ENCODE measurements at places on chromosomes 4 and X.

GRCh38 chr4:84501202-84501503 lies 2.1 kb upstream of the NKX6-1 start:
- DNase-seq, result no peak

- DNase-seq, result peak; percentile 37
Observed at GRCh38 chrX:136588036-136588435, 56.0 kb downstream of the VGLL1 start.

DNA sequence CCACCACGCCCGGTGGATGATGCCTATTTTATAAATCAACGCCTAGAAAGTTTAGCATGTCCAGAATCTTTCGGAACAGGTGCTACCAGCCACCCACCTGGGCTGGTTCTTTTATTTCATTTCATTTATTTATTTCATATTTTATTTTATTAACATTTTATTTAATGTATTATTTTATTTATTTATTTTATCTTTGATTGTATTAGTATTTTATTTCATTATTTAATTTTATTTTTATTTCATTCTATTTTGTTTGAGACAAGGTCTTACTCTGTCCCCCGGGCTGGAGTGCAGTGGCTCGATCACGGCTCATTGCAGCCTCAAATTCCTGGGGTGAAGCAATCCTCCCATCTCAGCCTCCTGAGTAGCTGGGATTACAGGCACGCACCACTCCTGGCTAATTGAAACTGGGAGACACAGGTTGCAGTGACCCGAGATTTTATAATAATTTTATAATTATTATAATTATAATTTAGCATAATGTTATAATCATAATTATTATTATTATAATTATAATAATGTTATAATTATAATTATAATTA lies 187.2 kb downstream of the SHOX start:
- DNase-seq, result no peak

DNA sequence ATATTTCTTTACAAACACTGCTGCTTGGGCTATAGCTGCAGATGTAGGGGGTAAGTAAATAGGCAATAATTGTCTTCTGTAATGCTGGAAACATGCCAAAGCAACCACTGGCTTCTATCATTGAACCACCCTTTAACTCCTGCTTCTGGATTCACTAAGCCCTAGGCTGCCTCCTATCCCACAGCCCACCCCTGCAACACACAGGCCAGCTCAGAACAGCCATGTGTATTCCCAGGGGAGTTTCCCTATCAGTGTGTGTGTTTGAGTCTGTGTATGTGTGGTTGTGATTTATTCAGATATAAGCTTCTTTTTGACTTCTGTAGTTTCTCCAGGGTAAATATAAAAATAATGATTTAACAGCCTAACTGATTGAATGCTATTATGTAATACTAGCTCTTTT lies 291.3 kb downstream of the PCDH10 start:
- no peak for DNase-seq

GRCh38 chr4:106038012-106038411 lies 142.7 kb downstream of the NPNT start:
- no peak for DNase-seq

DNA sequence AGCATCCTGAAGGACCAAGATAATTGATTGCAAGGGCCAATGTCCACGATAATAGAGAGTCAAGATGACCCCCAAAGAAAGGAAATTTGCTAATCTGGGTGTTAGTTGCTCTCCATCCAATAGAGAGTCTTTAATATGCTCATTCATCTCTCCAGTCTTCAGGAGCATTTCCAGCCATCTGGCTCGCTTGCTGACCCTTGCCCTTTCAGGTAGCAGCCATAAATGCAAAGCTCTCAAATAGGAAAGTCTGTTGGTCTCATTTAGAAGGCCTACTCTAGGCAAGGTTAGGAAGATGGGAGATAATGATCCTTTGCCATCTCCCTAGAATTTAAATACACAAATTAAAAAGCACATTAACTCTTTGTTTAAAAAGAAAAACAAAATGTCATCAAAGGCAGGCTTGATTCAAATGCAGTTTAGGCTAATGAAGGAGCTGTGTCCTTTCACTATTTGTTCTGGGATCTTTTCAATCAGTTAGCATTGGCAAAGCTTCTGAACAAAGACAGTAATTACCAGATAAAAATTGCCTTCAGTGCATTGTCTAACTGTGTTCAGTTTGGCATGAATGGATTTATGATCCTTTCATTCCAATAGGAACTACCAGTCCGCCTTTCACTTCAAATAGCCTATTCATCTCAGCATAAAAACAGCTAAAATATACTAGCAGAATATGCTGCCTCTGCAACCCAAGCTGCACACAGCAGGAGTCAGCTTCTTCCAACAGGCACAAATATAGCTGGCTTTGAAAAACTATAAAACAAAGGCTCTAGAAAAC lies 49.6 kb upstream of the ATXN3L start:
- no peak for DNase-seq

DNA sequence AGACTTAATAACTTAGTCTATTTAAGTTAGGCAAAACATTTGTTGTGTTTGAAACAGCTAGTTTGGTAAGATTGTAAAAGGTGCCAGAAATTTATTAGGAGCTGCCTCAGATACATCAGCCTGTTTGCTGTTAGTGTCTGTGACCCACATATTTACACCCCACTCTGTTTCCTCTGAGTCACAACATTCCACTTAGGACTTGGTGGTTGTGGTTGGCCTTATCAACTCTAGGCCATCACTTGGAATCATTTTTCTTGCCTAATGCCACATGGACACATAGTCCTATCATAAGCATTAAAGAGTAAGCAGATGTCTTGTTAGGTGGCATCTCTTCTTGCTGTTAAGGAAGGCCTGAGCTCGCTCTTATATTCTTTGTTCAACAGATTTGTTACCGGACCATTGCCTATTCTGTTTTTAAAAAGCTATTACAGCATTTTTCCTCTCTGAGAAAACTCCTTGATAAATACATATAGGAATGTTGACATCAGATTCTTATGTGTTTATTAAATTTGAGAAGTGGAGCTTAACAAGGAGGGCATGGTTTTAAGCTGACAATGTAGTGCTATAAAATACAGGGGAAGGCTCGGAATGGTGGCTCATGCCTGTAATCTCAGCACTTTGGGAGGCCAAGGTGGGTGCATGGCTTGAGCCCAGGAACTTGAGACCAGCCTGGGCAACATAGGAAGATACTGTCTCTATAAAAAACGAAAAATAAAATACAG lies 51.2 kb upstream of the PGRMC2 start:
- no peak for DNase-seq

DNA sequence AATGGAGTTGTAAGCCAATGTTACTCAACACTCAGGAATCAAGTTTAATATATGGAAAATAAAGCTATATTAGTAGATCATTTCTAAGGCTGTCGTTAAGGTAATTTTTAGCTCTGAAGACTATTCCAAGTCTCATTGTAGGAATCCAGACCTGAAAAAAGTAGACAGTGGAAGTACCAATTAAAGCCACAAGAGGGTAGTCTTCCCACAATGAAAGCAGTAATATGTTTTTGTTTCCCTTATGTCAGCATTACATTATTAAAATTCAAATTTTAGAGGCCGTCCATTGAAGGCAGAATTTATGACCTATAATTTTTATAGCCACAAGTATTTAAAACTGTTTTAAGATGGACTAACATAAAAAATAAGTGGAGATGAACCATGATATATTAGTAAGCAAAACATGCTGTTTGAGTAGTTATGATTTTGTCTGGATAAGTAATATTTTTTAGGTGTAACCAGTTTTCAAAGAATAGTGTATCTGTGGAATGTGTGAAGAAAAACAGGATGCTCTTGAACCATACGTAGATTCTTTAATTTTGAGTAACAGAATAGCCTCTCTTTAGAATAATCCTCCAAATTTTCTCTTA lies 372.6 kb upstream of the TECRL start:
- DNase-seq, result peak; percentile 15

DNA sequence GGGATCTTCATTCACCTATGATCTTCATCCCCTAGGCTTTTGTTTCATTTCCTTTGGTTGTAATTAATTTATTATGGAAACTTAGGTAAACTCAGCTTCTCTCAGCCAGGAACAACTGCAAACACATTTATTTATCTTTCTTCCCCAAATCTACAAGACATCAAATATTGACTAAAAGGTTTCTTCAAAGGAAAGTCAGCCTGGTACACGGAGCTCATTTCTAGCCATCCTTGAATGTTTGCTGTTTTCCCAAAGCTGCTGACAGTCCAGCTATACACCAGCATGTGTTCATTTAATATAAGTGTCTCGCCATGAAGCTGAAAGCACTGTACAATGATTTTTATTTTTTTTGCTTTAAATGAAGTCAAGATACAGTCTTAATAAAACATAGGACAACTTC lies 16.8 kb downstream of the RBM47 start:
- no peak for DNase-seq

DNA sequence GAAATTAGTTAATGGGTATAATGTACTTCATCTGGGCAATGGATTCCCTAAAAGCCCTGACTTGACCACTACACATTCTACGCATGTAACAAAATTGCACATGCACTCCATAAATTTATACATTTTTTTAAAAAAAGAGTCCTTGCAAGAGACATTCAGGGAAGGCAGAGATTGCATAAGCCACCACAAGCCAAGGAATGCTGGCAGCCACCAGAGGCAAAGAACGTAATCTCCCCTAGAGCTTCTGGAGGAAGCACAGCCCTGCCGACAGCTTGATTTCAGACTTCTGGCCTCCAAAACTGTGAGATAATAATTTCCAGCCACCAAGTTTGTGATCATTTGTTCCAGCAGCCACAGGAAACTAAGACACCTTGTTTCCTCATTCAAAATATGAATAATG lies 185.6 kb upstream of the GALNT7 start:
- no peak for DNase-seq

GRCh38 chr4:138540056-138540800 lies 298.1 kb upstream of the SLC7A11 start:
- no peak for DNase-seq

- DNase-seq, result no peak
Observed at GRCh38 chr4:47831026-47831679, 6.7 kb downstream of the CORIN start.

- DNase-seq, result no peak
Observed at GRCh38 chr4:87884976-87885549, 52.3 kb downstream of the MEPE start.

- DNase-seq, result peak; percentile 31
Observed at GRCh38 chr4:145099653-145100052, 1.5 kb downstream of the ABCE1 start.

DNA sequence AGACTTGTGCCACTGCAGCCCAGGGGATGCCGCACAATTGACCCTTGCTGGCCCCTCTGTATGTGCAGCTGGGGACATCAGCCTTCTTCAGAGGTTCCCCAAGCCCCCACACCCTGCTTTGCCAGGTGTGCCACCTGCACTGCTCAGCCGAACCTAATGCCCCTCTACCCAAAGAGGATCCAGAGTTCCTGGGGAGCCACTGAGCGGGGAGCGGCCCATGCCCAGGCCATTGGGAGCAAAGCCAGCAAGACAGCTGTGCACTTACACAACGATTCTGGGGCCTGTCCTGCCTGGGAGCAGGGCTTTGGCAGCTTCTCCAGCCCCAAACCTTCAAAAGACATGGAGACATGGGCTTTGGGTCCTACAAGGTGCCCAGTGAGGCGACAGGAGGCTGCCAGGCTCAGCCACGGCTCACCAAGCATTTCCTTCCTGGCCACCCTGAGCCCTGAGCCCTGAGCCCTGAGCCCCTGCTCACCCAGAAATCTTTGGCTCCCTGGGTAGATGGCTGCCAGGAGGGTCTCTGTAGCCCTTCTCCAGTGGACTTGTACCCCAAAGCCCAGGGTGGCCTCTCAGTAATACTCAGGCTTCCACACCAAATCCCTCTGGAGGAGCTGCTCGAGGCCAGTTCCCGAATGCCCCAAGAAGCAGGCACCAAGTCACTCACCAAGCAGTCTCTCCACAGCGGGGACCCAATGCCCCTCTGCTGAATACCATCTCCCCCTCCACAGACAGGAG lies 13.0 kb downstream of the PNMA6E start:
- no peak for DNase-seq

GRCh38 chr4:10949039-10949733 lies 264.6 kb upstream of the CLNK start:
- DNase-seq, result no peak

DNA sequence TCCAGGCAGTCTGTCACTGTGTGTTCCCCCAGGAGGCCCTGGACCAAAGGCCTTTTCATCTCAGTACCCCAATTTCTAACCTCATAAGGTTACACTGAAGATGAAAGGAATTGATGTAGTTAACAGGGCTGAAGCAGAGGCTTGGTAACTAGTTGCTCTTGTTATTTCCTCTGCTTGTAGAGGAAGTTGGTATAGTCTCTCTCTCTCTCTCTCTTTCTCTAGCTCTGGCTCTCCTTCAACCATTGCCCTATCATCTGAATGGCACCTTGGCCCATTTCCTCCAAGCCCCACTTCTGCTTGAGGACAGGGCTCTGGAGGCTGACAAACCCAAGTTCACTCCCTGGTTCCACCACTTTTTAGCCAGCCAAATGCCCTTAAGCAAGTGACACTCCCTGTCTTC lies 96.1 kb downstream of the MAMLD1 start:
- DNase-seq, result no peak

- DNase-seq, result no peak
Observed at GRCh38 chr4:42197341-42197740, 44.9 kb upstream of the BEND4 start.

GRCh38 chr4:173909294-173909693 lies 374.2 kb downstream of the FBXO8 start:
- peak; percentile 76 for DNase-seq

GRCh38 chrX:130418066-130418465 lies 16.3 kb downstream of the RBMX2 start:
- DNase-seq, result no peak

DNA sequence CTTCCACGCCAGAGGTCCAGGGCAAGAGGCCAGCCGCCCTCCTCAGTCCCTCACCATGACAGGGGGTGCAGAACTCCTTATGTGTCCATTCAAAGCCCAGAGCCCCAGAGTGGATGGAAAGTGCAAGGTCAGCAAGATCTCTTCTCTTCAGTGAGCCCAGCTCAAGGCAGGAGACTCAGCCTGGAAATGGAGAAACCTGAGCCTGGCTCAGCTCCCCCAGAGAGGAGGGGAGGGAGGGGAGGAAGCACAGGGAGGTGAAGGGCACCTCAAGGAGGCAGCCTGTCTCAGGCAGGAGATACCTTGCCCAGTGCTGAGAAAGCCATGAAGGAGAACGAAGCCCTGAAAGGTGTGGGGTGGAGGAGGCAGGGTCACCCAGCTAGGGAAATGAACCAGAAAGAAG lies 121.8 kb upstream of the PJA1 start:
- DNase-seq, result no peak

DNA sequence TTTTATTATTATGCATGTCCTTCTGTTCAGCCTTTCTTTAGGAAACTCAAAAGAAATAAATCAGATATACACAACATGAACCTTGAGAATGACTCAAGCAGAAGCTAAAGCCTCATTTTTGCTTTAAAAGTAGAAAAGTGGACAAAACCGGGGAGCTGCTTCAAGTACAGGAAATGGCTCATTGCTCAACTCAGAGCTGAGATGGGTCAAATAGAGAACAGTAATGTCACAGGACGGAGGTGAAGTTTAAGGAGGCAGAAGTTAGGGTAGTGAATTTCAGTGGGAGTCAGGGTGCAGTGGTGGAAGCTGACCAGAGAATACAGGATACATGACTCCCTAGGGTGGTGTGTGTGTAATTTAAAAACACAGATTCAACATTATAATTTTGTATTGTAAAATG lies 22.2 kb downstream of the PHKA2 start:
- DNase-seq, result peak; percentile 66

Measured in AML-193 (cell line).